Testis (tissue), 5 donors: ENCODE measurements at places on chromosomes 7 and 10. TPM values are rescaled to one million over a fixed set of nuclear protein-coding genes. Genes with fewer than 3 reads are reported as not detected.

Gene VWA2
- total RNA-seq: 2.4 TPM

GRCh38 chr10:86803156-86803555 is 46.7 kb downstream of the BMPR1A start:
- DNase-seq: no peak

DNA sequence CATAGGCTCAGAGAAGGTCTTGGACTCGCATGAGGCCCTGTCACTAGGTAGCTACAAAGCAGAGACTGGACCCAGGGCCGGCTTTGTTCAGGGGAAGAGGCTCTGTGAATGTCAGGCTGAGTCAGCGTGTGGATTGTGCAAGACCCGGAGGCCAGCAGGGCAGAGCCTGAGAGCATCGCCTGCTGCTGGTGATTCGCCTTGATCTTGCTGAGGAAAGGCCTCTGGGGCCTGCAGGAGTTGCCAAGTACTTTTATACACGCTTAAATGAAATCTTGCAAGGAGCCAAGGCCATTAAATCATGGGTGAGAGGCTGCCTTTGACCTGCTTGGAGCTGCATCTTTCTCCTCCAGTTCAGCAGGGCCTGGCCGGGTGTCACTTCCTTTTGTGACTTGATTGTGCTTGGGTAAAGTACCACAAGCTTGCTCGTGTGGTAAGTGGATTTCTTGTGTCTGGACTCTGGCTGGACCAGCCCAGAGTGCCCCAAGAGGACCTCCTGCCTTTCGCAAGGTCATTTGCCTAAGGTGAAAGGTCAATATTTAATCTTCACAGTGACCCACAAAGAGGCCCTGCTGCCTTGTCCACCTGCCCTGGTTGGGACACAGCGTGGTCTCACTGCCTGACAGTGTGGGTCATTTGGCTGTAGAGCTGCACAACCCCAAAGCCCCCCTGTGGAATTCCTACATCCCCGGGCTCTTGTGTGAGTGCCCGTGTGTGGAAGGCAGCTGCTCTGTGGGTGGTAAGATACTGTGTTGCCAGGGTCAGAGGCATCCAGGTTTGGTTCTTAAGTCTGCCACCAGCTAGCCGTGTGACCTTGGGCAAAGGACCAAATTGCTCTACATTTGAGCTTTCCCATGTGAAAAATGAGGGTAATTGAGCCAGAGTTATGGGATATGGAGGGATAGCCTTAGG is 38.6 kb upstream of the SH2D4B start:
- DNase-seq: peak; percentile 92

Gene RBP3
- total RNA-seq: not detected

- no peak for DNase-seq
These were observed 23.2 kb downstream of the BET1 start for GRCh38 chr7:93980744-93981479.

Gene RNF133
- total RNA-seq: 11.1 TPM

DNA sequence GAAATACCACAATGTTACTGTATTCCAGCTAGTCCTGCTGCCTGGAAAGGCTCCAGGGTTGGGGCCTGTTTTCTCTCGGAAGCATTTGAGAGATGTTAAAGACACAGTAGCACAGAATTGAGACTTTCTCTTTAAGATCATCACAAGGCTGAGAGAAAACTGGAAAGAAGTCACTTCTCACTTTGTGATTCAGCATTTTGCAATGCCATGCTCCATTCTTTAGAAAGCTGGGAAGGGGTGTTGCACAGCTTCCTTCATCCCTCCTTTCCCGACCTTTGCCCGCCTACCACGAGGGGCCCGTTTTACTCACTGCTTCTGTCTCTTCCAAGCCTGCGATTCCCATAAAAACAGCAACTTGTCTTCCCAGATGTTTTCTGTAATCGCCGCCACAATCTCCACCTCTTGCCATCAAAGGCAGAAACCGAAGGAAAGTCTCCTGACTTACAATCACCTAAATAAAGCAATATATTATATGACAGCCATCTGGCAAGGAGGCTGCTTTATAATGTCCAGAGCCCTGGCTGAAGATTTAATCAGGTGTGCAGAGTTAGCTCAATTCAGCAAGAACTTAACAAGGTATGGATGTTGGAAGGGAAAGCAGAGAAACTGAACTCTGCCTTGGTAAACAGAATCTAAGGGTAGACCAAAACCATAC is 18.9 kb downstream of the NOD1 start:
- peak; percentile 78 for DNase-seq

Gene BTBD16
- 5.3 TPM for total RNA-seq

DNA sequence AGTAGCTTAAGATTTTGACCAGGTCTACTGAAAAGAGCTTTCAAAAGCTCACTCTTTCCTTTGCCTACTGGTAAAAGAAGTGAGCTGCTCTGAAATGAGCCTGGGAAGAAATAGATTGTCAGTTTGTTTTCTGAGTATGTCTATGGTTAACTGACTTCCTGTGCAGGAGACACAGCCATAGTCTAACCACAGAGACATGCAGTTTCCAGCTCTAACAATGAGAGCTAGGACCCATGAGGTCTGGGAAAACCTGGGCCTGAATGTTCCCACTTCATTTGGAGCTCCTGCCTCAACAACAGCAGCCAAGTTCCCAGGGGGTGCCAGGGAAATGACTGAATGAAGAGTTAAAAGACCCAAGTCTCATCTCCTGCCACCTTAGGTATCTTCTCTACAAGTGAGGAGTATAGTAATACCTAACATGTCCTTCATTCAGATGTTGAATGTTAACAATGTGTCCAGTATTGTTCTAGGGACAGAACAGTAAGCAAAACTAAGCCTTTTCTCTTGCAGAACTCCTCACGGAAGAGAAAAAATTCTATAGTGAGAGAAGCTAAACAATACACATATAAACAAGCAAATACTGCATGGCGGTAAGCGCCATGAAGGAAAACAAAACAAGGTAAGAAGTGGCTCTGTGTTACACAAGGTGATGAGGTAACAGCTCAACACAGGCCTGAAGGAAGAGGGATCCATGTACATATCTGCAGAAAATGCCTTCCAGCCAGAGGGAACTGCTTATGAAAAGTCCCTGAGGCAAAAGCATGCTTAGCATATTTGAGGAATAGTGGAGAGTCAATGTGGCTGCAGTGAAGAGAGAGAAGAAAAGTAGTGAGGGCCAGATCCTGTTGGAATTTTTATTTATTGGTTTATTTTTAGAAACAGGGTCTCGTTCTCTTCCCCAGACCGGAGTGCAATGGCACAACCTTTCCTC is 26.4 kb upstream of the ANKRD1 start:
- DNase-seq: no peak

DNA sequence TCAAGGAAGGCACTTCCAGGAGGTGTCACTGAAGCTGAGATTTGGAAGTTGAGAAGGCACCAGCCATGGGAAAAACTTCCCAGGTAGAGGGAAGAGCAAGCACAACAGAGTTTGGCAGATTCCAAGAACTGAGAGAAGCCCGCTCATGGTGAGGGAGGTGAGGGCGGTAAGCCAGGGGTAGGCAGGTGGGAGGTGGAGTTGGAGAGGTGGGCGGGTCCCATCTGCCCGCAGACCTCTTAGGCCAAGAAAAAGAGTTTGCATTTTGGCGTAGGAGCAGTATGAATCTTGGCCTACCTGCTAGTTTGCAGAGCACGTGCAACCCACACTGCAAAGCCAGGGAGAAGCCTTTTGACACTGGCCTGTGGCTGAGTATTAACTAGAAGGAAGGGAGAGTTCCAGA is 18.8 kb downstream of the FRMPD2 start:
- no peak for DNase-seq

Gene INPP5A
- 103 TPM for total RNA-seq

DNA sequence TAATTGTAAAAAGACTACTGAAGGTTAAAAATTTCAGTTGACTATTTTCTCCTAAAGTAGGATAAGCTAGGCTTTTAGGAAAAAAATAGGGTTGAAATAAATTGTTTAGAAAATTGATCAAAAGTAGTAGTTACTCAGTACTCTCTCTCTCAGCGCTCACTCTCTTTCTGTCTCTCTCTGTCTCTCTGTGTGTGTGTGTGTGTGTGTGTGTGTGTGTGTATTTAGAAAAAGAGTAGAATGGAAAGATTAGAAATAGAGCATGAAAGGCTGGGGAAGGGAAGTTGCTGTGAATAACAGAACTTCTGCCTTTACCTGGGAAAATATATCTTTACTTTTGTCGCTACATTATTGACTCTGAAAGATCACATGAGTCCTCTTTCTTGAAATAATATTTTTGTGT is 20.6 kb downstream of the ADK start:
- no peak for DNase-seq

DNA sequence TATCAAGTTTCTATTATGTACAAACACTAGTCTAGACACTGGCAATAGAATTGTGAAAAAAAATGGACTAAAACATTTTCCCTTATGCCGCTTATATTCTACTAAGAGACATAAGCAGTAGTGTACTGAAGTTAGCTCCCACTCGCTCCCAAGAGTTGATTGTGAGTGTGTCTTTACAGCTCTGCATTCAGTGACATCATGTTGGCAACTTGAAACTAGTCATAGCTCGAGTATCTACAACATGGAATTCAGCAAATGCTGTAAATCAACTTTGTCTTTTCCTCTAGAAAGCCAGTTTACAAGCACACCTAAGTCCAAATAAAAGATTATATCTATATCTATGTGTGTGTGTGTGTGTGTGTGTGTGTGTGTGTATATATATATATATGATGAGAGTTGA is 58.8 kb upstream of the MAGI2 start:
- no peak for DNase-seq

DNA sequence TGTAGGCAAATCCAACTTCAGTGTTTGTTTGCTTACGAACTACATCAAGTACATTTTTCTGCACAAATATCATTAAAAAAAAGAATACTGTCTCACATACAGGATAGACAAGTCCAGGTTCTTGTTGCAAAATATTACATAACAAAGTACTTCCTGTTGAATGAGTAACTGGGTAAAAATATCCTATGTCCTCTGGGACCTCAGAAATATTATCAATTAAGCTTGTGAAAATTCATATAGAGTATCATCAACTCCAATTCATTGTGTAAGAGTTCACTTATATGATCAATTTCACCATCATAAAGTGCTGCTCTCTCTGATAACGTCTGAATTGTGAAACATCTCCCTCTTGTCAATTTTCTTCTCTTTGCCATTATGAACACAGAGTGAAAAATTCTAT is 22.6 kb downstream of the HERC4 start:
- no peak for DNase-seq

Gene CCDC136
- total RNA-seq: 265 TPM

GRCh38 chr10:52672880-52673279 is 99.7 kb downstream of the MBL2 start:
- no peak for DNase-seq

DNA sequence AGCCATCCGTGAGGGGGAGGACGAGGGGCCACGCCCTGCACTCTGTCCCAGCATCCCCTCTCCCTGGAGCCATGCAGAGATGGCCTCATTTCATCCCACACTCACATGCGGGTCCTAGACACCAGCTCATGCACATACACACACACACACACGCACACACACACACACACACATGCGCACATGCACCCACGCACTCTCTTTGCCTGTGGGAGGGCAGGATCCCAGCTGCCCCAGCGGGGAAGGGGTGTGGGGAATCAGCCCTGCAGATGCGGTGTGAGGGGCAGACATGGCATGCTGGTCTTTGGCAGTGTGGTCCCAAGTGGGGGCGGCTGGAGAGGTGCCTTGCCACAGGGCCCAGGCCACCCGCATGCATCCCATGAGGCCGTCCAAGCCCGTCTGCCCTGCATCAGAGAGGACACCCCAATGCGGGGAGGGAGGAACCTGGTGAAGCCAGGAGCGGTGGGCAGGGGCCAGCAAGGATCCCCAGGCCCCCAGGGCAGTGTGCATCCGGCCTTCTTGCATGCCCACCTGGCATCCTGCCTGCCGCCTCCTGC is 68.1 kb downstream of the LHPP start:
- no peak for DNase-seq
